ENCODE measurements at places on chromosomes 6 and 20.

GRCh38 chr6:125562156-125562555, 187.3 kb upstream of the HEY2 start:
- no peak for DNase-seq

DNA sequence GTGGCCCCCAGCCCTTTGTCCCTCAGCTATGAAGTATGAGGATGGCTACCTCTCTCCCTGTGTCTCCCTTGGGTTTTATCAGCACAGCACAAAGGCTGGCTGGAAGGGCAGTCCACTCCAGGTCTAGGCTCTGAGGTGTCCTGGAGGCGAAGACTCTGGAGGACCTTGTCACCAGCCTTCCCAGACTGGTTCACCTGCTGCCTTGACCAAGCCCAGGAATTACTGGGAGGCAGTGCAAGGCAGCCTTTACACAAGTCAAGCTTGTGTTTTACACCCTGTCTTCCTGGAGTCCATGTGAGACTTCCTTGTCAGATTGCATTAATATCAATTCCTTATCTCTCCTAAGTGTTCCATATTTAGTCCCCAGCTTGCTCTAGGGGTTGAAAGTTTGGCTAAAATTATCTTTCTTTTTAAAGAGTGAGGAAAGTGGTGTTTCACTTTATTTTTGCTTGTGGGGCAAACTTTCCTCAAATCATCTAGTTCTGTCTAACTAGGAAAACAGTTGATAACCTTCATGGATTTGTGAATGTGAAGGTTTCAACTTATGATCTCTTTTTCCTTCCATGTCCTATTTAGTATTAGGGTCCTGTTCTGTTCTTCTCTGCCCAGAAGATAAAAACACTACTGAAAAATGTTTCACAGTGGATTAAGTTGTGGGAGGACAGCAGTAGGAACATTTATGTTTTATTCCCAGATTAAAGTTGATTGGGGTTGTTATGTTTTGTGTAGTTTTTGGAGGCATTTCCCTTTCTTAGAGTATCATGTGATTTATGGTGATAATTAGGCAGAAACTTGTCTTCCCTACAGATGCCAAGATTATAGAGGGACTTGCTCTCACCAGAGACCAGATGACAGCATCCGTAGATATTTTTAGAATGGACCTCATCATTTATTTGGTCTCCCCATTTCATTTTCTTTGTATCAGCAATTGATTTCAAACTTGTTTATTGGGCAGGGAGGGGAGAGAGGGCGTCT, 114.8 kb downstream of the FOXO3 start:
- no peak for DNase-seq

DNA sequence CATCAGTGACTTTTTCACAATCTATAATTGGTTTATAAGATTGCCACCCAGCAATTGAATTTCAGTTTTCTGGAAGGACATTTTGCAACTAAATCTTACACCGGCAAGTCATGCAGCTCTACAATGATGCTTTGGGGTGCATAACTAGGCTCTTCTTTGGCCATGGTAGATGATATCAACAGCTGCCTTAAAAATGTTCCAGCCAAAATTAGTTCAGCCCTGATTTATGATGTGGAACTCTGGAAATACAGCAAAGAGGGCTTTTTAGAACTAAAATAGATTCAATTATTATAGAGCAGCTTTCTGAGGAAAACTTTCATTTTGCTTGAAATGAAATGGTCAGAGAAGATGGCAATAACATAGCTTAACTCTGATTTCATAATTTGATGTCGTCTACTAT, 18.4 kb upstream of the MCM9 start:
- DNase-seq = no peak

DNA sequence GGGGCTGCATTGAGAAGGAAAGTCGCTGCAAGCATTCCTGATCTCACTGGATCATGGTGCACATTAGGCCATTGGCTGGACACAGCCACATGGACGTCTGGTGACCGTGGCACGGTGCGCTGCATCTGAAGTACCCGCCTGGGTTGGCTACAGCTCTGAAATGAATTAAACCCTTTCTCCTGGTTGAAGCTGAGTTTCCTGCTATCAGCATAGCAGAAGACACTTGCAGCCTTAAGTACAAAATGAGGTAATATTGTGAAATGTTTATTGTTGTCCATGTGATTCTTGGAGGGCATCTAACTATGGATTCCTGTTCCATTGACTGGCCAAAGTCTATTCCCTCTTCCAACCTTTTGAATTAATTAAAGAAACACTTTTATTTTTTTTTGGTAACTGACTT, 89.8 kb upstream of the ADTRP start:
- no peak for DNase-seq

DNA sequence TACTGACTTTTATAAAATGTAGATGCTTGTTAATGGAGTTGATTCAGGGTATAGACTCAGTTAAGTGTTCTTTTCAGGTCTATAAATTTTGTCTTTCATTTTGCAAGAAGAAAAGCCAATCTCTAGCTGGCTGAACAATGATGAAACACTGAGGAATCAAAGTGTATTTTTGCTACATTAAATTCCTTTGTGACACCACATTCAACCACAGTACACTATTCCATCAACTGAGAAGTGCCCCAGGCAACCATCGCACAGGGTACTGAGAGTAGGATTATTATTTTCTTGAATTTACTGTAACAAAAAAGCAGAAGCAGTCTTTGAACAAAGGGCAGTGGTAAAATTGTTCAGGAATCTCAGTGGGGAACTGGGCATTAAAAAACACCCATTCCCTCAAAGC, 83.6 kb downstream of the PREP start:
- DNase-seq = no peak

- no peak for DNase-seq
Observed at GRCh38 chr6:133540361-133540760, 299.2 kb downstream of the EYA4 start.

- no peak for DNase-seq
Observed at GRCh38 chr6:89703292-89703691, 64.7 kb upstream of the LYRM2 start.

DNA sequence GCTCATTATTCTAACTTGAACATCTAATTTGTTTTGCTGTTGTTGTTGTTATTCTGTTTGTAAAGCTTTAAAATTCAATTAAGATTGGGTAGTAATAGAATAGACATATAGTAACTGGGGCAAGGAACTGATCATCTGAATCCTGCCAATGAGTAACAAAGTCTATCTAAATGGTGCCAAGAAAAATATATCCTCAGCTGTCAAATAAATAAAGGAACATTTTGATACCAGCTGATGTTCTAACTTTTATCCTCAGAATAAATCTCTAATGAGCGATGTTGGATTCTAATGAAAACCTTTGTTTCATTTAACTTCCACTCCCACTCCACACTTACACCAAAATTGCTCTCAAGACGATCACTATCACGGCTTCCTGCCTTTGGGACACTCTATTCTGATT, 210.9 kb downstream of the TINAG start:
- no peak for DNase-seq

DNA sequence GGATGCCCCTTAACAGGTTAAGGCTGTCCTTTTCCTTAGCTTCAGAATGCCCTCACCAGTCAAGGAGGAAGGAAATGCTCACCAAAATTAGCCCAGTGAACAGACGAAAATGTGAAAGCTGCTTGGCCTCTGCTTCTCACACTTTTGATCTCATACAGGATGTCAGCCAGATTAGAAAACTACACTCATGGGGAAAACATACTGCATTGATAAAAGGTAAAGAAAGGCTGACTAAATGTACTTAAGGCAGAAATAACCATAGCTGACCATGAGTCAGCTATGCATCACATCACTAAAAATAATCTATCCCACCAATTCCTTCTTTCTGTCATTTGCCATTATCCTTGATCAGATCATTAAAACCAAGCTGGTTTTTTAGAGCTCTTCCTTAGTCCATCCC, 198.4 kb upstream of the TENT5A start:
- DNase-seq = no peak

DNA sequence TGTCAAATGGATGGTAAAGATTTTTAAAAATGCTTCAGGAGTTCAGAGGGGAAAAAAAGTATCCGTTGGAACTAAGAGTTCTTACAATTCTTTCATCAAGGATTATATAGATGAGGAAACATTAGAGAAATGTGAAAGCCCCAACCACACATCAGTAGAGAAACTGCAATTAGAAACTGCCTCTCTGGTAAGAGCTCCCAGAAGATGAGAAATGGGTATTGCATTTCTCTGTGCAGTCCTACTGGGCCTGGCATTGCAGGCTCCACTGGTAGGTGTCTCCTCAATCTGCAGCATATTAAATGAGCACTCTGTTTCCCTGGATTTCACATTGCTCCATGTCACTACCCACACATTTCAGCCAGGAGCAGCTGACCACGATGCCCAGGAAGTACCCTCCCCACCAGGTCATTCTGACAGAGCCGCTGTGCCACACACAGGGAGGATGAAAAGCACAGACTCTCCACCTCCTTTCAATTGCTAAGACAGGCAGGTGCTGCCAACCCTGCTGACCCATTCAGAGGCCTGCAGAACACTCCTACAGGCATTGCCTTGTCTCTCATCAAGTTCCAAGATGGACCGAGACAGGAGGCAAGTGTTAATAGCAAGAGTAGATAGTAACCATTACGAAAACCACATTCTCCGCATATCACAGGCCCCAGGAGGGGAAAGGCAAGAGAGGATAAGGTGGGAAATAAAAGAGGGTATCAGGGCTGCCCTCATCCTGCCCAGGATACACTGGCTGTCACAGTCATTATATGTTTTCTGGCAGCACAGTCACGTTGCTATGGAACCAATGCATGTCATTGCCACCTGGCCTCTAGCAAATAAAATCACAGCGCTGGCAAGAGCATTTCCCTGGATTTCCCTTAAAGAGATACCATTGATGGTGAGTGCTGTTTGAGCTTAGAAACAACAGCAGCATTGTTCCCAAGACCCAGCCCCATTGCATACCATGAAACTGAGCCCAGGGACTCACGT, 241.7 kb downstream of the ATXN1 start:
- no peak for DNase-seq

GRCh38 chr6:153898360-153899059, 140.5 kb upstream of the OPRM1 start:
- no peak for DNase-seq

DNA sequence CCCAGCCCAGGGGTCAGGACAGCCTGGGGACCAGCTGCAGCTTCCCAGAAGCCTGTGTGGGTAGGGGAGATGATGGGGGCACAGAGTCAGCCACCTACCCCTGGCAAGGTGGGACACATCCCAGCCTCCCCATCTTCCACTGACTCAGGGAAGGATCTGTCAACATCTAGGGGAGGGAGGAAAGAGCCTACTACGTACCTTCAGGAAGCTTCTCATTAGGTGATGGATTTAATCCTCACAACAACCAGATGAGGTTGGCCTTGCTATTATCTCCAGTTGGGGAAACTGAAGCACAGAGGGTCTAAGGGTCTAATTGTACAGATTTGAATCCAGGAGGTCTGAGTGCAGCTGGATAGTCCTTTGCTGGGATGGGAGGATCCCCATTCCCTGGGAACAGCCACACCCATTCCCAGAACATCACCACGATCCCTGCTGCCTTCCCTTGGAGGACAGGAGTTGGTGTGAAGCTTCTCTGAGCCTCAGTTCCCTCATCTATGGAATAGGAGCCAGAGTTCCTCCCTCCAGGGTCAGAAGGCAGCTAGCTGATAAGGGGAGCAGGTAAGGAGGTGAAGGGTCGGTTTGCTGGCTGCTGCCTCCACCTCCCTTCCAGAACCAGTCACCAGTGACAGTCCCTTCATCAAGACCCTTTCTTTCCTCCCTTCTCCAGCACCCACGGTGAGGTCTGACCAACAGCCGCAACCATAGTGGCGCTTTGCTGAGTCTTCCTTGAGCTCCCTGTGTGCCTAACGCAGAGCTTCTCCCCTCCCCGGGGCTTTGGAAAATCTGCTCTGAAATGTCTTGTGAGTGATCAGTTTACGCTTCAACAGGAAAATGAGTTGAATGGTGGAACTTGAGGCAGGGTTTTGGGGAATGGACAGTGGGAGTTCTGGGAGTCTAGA, 56.8 kb downstream of the CEBPB start:
- DNase-seq = no peak

DNA sequence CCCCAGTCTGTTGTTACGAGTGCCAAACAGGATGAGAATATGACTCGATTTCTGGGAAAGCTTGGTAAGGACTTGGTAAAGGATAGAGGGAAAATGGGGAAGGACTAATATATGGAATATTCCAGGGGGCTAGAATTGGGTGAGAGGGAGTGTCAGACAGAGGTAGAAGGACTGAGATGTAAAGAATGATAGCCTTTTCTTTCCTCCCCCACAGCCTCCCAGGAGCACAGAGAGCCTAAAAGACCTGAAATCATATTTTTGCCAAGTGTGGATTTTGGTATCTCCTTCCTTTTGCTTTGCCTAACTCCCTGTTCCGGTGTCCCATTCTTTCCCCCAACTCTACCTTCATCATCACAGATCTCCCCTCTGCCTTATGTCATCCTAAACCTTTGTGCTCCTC, 3.1 kb downstream of the MSH5 start:
- no peak for DNase-seq

DNA sequence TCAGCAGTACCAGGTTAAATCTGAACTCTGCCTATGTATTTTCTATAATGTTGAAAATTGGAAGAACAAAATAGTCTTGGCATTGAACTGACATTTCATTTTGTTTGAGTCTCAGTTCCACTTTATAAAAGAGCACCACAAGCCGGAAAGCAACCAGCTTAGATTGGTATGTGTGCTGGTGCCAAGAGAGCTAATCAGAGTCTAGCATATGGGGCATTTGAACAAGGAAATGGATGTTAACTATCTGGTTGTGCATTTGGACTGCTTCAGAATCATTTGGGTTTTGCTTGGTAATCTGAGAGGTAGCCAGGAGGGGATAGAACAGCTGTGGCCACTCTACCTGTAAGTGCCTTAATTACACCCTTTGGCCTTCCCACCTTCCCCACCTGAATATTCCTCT, 184.8 kb downstream of the GRIK2 start:
- no peak for DNase-seq

GRCh38 chr20:39702701-39703349, 740.7 kb downstream of the DHX35 start:
- no peak for DNase-seq

GRCh38 chr6:161218222-161218621, 55.6 kb downstream of the AGPAT4 start:
- DNase-seq = no peak

DNA sequence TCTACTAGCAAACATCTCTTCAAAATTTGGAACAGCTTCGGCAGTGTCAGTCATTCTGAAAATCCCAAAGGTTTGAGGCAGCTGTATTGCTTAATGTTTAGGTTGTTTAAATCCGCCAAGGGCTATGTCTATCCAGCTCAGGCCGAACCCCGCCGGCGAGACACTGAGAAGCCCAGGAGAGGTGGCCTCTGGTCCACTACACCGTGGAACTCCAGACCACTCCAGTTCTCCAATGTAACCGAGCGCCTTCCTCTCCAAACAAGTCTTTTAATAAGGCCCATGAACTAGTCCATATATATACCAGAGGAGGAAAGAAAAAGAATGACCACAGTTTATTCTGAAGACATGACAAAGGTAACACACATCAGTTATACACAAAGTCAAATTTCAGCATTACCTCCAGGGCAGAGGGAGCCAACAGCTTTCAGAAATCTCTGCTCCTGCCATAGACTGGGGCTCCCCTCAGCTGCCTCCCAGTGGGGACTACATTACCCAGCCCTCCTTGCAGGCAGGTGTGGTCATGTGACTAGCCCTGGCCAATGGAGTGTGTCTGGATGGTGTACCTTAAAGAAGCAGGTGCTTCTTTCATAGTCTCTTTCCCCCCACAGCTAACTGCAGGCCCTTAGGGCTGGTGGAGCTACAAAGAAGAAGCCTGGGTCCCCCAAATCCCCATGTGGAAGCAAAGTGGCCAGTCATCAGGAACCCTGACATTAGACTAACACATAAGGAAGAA, at the start of gene RAMACL:
RAMACL (minus strand) TSS at position 255 of the 733 bp plus-strand sequence; CDS start at position 54, 201 bp downstream.
- DNase-seq = no peak

- no peak for DNase-seq
Observed at GRCh38 chr20:47757145-47758035, 27.9 kb downstream of the SULF2 start.

All from NCI-H510A treated with DMSO at 0.1 percent for 48 hours (cell line).